ENCODE measurements at places on chromosomes 3 and 15. TPM values are rescaled to one million over a fixed set of nuclear protein-coding genes. Genes with fewer than 3 reads are reported as not detected.

The OR4F6 gene
- total RNA-seq, result not detected

The SH3GL3 gene
- 0.34 TPM for total RNA-seq

The LRRK1 gene
- total RNA-seq, result 1.5 TPM

The RBPMS2 gene
- 0.52 TPM for total RNA-seq

The MCF2L2 gene
- 25.7 TPM for total RNA-seq

The C3orf49 gene
- not detected for total RNA-seq

The WDR93 gene
- 0.18 TPM for total RNA-seq

DNA sequence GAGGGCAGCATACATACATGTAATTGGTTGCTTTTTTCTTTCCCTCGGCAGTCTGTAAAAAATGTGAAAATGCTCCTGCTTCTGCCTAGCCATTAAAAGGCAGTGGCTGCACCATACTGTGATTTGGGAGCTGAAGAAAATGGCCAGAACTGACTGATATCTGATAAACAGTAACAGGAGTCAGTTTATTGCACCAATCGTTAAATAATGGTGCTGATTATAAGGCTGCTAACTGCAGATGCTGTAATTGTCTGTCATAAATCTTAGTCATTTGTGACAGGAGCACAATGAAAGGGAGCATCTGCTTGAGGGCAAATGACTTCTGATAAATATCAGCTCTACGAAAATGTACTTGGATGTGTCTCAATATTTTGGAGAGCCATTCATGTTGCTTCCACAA, 263.1 kb upstream of the DNAJC19 start:
- H3K4me1 ChIP-seq, result no peaks in the 10 kb centered on the region
- H3K36me3 ChIP-seq, result no peaks in the 10 kb centered on the region
- H3K27me3 ChIP-seq, result no peaks in the 10 kb centered on the region
- H3K27ac ChIP-seq, result no peak overlapping the region
- no peak for DNase-seq
- H3K4me3 ChIP-seq, result no peak overlapping the region

- peak; percentile 98 for DNase-seq
- H3K27ac ChIP-seq, result peak within 1 kb of the TSS; percentile 95
- H3K4me1 ChIP-seq, result peaks cover 23% of the 10 kb centered on the region
- H3K27me3 ChIP-seq, result no peaks in the 10 kb centered on the region
These were observed at the start of gene NKTR for GRCh38 chr3:42600111-42600957. Gene NKTR, plus strand, starts transcription at chr3:42600686. Its CDS starts 321 bp downstream, at chr3:42601007.

GRCh38 chr3:9826815-9827573, 16.8 kb downstream of the RPUSD3 start:
- peaks cover 4% of the 10 kb centered on the region for H3K4me1 ChIP-seq
- DNase-seq, result no peak
- H3K27ac ChIP-seq, result peak overlapping the region; percentile 41
- no peaks in the 10 kb centered on the region for H3K27me3 ChIP-seq
- H3K4me3 ChIP-seq, result no peak overlapping the region

DNA sequence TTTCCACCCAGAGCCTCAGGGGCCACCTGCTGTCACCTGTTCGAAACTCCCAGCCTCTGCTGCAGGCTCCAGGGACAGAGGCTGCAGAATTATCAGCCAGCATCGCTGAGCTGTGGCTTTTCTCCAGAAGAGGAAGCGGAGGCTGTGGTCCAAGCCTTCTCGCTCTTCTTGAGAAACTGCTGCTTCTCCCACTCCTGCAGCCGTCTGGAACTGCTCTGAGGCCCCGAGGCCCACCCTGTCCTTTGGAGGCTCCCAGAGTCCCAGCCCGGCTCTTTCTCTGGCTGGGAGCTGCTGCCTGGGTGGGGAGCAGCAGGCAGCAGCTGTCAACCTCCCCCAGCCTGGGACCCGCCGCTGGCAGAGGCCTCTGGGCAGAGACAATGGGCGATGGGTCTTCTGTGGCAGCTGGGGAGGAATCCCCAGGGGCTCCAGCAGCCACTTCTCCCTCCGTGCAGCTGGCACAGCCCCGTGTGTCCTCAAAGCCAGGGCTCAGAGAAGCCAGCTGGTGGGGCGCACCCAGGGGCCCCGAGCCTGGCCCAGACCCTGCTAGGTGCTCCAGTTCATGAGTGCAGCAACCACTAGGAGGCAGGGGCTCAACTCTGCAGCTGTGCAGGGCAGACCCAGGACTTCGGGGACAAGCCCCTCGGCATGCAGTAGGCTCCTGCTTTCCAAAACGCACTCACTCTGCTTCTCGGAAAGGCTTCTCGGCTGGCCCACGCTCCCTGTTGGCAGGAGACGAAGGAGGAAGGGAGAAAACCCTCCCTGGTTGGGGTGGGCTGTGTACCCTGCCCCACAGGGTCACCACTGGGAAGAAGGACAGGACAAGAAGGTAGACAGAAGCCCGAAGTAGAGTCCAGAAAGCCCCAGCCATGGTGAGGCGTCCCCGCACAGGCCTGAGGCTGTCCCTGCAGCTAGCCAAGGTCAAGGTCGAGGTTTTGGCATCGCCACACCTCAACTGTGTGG, 49.9 kb upstream of the FURIN start:
- DNase-seq, result no peak
- H3K36me3 ChIP-seq, result no peaks in the 10 kb centered on the region
- H3K4me1 ChIP-seq, result peaks cover 29% of the 10 kb centered on the region
- H3K27me3 ChIP-seq, result no peaks in the 10 kb centered on the region
- H3K4me3 ChIP-seq, result peak overlapping the region; percentile 25
- H3K27ac ChIP-seq, result peak overlapping the region; percentile 75

DNA sequence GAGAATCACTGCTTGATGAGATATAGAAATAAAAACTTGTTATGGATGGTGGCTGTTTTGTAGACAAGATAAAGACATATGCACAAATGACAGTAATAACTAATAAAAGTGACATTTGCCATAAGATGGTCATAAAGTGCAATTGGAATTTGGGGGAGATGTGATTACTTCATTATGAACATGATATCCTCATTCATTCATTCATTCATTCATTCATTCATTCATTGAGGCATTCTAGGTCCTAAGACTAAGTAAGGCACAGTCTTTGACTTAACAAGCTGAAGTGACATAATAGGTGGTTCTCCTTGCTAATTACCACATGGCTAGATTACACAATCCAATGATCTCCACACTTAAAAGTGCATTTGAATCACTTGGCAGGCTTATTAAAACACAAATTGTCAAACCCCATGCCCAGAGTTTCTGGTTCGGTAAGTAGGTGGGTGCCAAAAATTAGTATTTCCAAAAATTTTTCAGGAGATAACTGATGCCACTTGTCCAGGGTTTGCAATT, 18.9 kb downstream of the RAP2B start:
- H3K36me3 ChIP-seq, result no peaks in the 10 kb centered on the region
- no peak overlapping the region for H3K27ac ChIP-seq
- DNase-seq, result no peak
- no peaks in the 10 kb centered on the region for H3K27me3 ChIP-seq

DNA sequence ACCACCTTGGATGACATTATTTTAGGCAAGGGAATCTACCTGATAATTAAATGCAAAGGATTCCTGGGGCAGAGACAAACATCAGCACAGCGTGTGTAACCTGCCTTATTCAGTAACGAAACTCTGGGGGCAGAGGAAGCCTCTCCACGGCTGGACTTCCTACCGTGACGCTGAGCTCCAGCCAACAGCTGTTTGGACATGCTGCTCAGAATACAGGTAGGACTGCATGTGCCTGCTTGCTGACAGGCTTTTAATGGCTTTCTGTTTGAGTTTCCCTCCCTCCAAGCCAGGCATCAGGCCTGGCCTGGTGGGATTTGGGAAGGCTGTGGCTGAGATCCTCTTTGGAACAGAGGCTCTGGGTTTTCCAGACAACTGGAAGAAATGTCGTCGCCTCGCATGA, 150.6 kb downstream of the ADAMTS17 start:
- no peak for DNase-seq
- peaks cover 2% of the 10 kb centered on the region for H3K4me1 ChIP-seq
- no peak overlapping the region for H3K4me3 ChIP-seq
- no peaks in the 10 kb centered on the region for H3K36me3 ChIP-seq
- no peaks in the 10 kb centered on the region for H3K27me3 ChIP-seq

DNA sequence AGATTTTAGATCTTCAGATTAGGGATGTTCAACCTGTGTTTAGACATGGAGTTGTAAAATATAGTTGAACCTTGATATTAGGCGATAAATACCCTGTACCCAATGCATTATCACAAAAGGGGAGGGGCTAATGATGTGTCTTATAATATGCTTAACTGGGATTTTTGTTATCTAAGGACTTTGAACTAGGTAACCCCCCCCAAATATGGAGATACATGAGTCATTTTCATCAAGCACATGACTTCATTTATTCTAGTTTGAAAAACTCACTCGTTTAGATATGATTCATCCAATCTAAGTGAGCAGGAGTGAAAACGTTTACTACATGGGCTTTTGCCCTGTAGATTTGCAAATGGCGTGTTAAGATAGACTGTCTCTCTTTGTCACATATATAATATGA, 212.4 kb downstream of the IL5RA start:
- H3K27ac ChIP-seq, result no peak overlapping the region
- H3K4me3 ChIP-seq, result no peak overlapping the region
- no peaks in the 10 kb centered on the region for H3K36me3 ChIP-seq
- no peaks in the 10 kb centered on the region for H3K27me3 ChIP-seq
- DNase-seq, result no peak

GRCh38 chr3:101671014-101671413, 5.9 kb downstream of the ZBTB11 start:
- H3K27ac ChIP-seq, result peak overlapping the region; percentile 16
- DNase-seq, result no peak
- no peak overlapping the region for H3K4me3 ChIP-seq
- peaks cover 6% of the 10 kb centered on the region for H3K36me3 ChIP-seq
- peaks cover 35% of the 10 kb centered on the region for H3K4me1 ChIP-seq

DNA sequence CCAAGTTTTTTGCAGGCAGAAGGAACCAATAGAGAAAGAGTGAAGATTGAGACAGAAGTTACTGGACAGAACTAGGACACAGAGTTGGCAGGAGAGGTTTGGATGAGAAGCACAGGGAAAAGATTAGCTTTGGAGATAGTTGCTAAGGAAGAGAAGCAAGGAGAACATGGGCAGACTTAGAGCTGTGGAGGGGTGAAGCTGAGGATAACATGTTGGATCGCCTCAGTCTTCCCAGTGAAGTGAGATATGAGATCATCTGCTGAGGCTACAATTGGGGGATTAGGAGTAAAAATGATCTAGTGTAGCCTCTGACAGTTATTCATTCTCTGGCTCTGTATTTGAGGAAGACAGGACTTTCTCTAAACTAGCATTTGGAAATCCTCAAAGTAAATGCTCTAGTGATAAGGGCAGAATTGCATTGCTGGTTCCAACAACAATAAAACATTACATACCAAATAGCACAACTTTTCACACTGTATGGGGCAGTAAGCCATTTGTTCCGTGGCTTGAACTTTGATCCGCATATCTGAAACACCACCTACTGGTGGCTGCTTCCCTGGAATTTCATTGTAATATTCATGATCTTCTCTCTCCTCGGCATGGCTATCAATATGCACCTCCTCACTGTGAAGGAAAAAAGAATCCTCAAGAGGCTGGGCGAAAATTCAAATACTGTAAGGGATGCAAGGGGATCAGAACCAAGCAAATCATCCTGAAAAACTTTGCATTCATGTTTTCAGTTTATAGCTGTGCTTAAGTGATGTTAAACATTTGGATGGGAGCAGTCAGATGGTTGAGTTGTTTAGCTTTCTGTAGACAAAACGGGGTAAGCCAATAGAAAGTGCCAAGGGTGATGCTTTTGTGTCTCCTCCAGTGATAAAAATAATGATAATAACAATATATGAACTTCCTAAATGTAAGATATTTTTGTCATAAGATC, 22.2 kb upstream of the EID1 start:
- peaks cover 3% of the 10 kb centered on the region for H3K36me3 ChIP-seq
- H3K4me3 ChIP-seq, result no peak overlapping the region
- H3K27ac ChIP-seq, result no peak overlapping the region

- no peak overlapping the region for H3K4me3 ChIP-seq
- peaks cover 6% of the 10 kb centered on the region for H3K36me3 ChIP-seq
- no peaks in the 10 kb centered on the region for H3K27me3 ChIP-seq
- H3K4me1 ChIP-seq, result peaks cover 41% of the 10 kb centered on the region
- H3K27ac ChIP-seq, result no peak overlapping the region
- no peak for DNase-seq
These were observed 53.9 kb downstream of the RAP2B start for GRCh38 chr3:153215966-153216365.

- H3K4me1 ChIP-seq, result no peaks in the 10 kb centered on the region
- no peak overlapping the region for H3K27ac ChIP-seq
- no peak overlapping the region for H3K4me3 ChIP-seq
- no peak for DNase-seq
These were observed 56.0 kb upstream of the AGTR1 start for GRCh38 chr3:148641722-148642121.

- no peak overlapping the region for H3K27ac ChIP-seq
- DNase-seq, result no peak
- H3K36me3 ChIP-seq, result no peaks in the 10 kb centered on the region
- no peak overlapping the region for H3K4me3 ChIP-seq
- H3K4me1 ChIP-seq, result no peaks in the 10 kb centered on the region
- H3K27me3 ChIP-seq, result peaks cover 5% of the 10 kb centered on the region
These were observed 415.3 kb upstream of the ALCAM start for GRCh38 chr3:104951426-104951825.

- H3K36me3 ChIP-seq, result peaks cover 4% of the 10 kb centered on the region
- H3K27ac ChIP-seq, result no peak overlapping the region
- peaks cover 5% of the 10 kb centered on the region for H3K4me1 ChIP-seq
- no peak for DNase-seq
- no peak overlapping the region for H3K4me3 ChIP-seq
These were observed 21.3 kb downstream of the THBS1 start for GRCh38 chr15:39602143-39602542.

GRCh38 chr15:42918047-42918446, 2.5 kb downstream of the TTBK2 start:
- H3K36me3 ChIP-seq, result peaks cover 3% of the 10 kb centered on the region
- no peaks in the 10 kb centered on the region for H3K27me3 ChIP-seq
- H3K4me3 ChIP-seq, result no peak overlapping the region
- DNase-seq, result no peak
- no peak overlapping the region for H3K27ac ChIP-seq

DNA sequence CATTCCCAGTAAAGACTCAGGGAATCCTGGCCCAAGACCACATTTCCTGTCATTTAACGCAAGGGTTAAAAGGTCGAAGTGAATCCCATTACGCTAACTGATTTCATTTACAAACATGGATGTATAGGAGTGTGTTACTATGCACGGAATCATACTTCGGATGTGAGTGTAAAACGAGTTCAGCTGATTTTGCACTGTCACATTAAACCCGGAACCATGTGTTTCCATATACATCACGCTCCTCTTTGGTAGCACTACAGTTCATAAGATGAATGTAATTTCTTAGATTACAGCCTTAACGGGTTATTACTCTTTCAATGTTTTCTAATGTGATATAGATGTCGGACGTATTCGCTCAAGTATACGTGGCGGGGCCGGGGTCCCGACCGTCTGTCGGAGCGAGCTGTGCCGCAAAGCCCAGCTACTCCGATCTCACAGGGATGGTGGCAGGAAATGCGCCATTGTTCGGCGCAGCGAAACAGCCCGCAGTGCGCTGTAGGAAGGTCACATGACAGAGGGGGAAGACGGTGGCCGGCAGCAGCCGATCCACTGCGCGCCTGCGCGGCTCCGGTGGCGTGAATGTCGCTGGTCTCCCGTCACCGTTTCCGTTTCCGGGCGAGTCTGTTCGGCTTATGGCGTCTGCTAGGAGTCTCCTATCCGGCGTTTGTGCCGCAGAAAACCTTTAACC, 97.3 kb downstream of the NPAP1 start:
- H3K36me3 ChIP-seq, result no peaks in the 10 kb centered on the region
- H3K4me3 ChIP-seq, result peak overlapping the region; percentile 31
- H3K27me3 ChIP-seq, result no peaks in the 10 kb centered on the region
- H3K27ac ChIP-seq, result peak overlapping the region; percentile 9

- H3K4me3 ChIP-seq, result no peak overlapping the region
- DNase-seq, result no peak
- H3K36me3 ChIP-seq, result no peaks in the 10 kb centered on the region
- H3K4me1 ChIP-seq, result peaks cover 2% of the 10 kb centered on the region
- H3K27ac ChIP-seq, result no peak overlapping the region
These were observed 1045.9 kb downstream of the MCTP2 start for GRCh38 chr15:95277266-95277665.
